ENCODE measurements at places on chromosomes 11 and 22.

GRCh38 chr22:32882774-32883530 lies 81.4 kb downstream of the TIMP3 start:
- no peak for DNase-seq

GRCh38 chr22:28230671-28231070 lies 311.6 kb upstream of the PITPNB start:
- DNase-seq: no peak

GRCh38 chr11:48078689-48079088 lies 98.3 kb downstream of the PTPRJ start:
- no peak for DNase-seq

DNA sequence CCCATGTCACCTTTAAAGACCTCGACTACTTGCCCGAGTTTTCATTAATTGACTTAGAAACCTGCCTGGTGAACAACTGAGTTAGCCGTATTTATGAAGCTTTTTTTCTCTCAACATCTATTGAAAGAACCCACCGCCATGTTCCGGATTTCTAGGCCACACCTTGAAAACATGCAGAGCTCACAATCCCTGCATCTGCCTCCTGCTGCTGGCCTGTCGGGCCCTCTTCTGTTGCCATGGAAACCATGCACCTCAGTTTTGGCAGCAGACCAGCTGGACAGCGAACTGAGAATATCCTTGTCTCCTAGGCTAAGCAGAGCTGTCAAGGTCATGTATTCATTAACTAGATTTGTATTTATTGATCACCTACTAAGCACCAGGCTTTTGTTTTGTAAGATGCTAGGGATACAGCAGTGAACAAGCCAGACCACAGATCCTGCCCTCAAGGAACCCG lies 4.3 kb upstream of the PATZ1 start:
- no peak for DNase-seq

DNA sequence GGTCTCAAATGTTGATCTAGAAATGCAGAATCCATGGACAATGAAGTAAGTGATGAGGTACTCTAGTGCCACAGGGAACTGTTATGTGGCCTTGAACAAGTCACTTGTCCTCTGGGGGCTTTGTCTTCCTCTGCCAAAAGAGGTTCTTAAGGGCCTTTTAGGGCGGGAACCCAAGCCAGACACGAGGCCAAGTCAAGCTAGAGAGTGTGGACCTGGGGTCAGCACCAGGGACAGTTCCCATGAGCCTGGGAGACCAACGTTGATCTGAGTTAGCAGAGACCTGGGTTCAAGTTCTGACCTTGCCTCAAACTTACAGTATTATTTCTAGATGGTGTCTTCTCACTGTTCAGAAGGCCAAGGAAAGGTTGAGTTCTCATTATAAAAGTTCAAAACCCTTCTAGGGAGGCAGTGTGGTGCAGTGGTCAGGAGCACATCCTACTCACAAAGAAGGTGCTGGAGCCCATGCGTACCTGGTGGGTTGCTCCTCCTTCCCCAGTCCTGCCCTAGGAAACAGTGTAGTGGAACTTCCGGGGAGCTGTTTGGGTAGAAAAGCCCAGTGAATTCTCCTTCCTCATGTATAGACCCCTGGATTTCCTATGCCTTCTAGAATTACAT lies 121.5 kb downstream of the CHST1 start:
- DNase-seq: peak; percentile 0

DNA sequence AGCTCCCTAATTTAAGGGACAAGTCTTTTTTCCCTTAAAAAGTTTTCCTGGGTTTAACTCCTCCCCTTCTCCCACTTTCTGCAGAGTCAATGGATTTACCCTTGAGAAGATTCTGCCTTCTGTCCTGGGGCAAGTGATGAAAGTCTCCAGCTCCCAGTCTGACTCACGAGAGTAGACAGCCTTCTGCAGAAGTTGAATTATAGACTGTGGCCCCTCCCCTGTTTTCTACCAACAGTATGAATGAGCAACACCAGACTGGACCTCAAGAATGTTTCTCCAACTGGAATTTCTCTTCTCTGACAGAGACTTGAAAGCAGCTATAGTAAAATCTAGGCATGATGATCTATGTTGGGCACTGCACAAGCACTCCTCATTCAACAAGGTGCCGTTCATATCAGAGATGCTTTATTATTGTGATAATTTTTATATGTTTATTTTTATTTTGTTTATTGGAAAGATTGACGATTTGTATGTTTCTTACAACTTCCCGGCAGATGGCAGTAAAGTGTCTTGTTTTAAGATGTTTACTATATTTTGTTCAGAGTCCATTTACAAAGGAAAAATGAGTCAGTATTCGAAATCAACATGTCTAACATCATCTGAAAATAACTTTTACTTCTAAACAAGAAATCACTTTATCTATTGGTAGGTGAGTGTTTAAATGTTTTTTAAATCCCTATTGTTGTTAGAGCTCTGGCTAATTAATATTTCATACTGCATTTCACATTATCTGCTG lies 56.6 kb downstream of the LMO2 start:
- no peak for DNase-seq

DNA sequence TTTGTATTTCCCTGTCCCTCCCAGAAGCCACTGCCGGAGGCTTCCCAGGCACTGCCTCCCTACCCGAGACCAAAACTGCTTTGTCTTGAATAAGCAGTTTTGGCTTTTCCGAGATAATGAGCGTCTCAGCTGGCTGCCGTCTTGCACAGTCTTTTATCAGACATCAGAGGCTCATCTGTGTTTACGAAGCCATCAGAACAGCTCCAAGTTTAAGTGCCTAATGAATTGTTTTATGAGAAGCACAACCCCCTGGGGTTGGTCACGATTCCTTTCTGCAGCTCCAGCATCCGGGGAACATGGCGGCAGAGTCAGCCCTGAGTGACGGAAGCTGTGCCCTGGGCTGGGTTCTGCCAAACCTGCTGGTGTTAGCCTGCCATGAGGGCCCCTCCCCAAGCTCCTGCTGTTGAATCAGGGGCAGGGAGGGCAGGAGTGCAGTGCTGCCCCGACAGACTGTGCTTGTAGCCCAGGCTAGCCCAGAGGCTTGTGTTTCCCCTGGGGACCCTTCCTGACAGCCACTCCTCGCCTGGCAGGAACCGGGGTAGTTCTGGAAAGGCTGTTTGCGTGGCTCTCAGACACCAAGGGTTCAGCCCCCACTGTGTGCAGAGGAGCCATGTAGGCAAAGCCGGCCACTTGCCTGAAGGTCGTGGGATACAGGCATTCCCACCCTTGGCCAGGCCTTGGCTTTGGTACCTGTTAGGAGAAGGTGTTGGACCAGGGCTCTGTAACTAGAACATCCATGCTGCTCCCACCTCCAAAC lies 96.1 kb downstream of the MORC2 start:
- DNase-seq: no peak

GRCh38 chr22:42519525-42520401 lies at the start of gene RRP7A:
Gene RRP7A (minus strand): TSS chr22:42519796. CDS start chr22:42519786, 10 bp downstream.
- DNase-seq: peak; percentile 93

DNA sequence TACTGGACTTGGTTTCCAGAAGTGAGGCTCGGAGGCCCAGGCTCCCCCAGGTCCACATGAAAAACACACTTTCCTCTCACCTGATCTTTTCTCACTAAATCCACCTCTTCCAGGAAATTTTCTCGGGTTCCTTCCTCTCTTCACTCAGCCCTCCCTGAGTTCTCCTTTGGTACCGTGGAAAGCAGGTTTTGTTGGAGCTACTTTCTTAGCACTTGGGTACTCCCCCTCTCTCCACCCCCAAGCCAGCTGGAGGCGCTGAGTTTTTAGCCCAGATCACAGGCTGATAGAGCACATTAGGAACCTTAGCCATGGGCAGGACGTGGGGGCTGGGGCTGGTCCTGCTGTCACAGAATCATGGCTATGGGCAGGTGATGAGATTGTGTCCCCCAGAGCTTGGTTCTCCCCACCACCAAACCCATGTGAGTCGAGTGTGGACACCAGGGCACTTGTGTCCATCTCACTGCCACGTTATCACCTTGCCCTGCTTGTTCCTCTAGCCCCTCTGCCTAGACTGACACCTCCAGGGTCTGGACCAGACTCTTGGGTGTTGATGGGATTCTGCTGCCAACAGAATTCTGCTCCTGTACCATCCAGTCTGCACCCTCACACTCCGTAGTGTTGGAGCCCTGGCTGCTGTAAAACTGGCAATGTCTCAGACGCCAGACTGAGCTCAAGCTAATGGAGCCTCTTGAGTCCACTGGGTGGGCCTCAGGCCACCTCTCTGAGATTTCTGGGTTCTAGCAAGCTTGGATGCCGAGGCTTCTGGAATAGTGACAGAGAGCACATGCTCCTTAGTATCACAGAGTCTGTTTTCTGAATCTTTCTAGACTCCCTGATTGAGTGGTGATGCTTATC lies 74.9 kb upstream of the NARS2 start:
- no peak for DNase-seq

Measured in stimulated activated CD4-positive, alpha-beta T cell treated with anti-CD3 and anti-CD28 coated beads, Interleukin-12 subunit alpha, Interleukin-12 subunit beta, amount 100 ng/mL, for 48 hours (primary cell).